ENCODE measurements at places on chromosomes 6 and 20. TPM values are rescaled to one million over a fixed set of nuclear protein-coding genes. Genes with fewer than 3 reads are reported as not detected.

Gene RIMS4
- total RNA-seq, result not detected

Gene TP53TG5
- total RNA-seq, result not detected

Gene RRAGD
- total RNA-seq, result 0.95 TPM

Gene GSTA2
- total RNA-seq, result not detected

Gene CYP21A2
- total RNA-seq, result not detected

Gene RTF2
- 101 TPM for total RNA-seq

Gene LAMP5
- total RNA-seq, result 0.14 TPM

Gene CLVS2
- not detected for total RNA-seq

Gene XKR7
- total RNA-seq, result not detected

Gene JPH2
- total RNA-seq, result not detected
